Hepatocyte (in vitro differentiated cells): ENCODE measurements at places on chromosomes 4 and X. TPM values are rescaled to one million over a fixed set of nuclear protein-coding genes. Genes with fewer than 3 reads are reported as not detected.

The MAGEA10 gene
- total RNA-seq, result not detected in 2 replicates

The CYTL1 gene
- total RNA-seq, result 37.4 and 52.3 TPM in 2 replicates

The GLRB gene
- total RNA-seq, result 4.8 and 7.2 TPM in 2 replicates

The FBXL5 gene
- 80.9 and 90.2 TPM in 2 replicates for total RNA-seq

The CXCL3 gene
- 12.9 and 16.1 TPM in 2 replicates for total RNA-seq

The COX7B2 gene
- total RNA-seq, result not detected in 2 replicates

The DCAF8L2 gene
- not detected in 2 replicates for total RNA-seq

The RBMXL3 gene
- not detected in 2 replicates for total RNA-seq

The TMEM150C gene
- total RNA-seq, result 4.0 and 4.5 TPM in 2 replicates

The ANK2 gene
- 10.9 and 17.5 TPM in 2 replicates for total RNA-seq

The CDX4 gene
- total RNA-seq, result not detected in 2 replicates

DNA sequence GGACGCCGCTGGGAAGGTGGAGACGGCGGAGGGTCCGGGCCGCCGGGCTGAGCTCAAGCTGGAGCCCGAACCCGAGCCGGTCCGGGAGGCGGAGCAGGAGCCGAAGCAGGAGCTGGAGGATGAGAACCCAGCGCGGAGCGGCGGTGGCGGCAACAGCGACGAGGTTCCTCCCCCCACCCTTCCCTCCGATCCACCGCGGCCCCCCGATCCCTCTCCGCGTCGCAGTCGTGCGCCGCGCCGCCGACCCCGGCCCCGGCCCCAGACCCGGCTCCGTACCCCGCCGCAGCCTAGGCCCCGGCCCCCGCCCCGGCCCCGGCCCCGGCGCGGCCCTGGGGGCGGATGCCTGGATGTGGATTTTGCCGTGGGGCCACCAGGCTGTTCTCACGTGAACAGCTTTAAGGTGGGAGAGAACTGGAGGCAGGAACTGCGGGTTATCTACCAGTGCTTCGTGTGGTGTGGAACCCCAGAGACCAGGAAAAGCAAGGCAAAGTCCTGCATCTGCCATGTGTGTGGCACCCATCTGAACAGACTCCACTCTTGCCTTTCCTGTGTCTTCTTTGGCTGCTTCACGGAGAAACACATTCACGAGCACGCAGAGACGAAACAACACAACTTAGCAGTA lies 483 bp downstream of the USP27X start:
- DNase-seq, result no peak

GRCh38 chrX:133857640-133858269 lies 127.6 kb downstream of the GPC3 start:
- no peak for DNase-seq

- DNase-seq, result no peak
Observed at GRCh38 chrX:10783451-10783995, 163.1 kb upstream of the MID1 start.

DNA sequence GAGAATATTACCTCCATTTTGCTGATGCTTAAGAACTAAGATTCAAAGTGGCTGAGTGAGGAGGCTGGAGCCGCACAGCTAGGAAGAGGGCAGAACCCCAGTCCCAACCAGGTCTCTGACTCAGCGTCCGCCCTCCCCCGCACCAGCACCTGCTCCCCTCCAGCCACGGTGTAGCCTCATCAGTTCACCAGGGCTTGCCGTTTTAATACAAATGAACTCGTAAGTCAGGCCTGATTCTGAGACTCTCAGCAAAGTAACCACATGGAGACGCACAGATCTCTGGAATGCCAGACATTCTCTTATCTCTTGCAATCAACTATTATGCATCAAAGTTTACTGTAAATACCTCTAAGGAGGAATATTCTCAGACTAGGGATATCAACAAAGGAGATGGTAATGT lies 52.4 kb downstream of the ENPP6 start:
- peak; percentile 47 for DNase-seq

DNA sequence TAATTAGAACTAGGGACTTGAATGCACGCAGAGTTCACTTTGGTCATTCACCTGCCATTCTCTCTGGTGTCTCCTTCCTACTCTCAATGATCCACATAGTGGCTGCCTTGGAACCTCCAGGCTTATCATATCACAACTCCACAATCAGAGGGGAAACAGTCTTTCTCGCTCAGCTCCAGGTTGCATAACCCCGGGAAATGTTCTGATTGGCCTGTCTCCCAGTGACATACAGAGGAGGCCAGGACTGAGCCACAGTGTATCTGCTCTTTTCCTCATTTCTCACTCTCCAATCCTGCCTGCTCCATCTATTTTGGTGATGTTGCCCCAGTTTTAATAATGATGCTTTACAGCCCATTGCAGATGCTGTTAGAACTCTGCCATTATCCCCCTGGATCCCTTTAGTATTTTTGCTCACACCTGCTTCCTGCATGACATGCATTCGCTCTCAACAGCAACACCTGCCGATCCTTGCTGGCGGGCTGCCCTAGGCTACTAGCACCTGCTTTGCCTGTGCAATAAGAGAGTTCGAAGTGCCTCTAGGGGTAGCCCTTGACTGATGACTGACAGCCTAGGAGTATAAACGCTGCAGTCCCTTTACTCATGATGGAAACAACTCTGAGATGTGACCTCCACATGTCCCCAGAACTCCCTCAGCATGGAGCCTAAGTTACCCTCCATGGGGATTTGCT lies 211.3 kb upstream of the RPS6KA3 start:
- no peak for DNase-seq

GRCh38 chr4:157804986-157805385 lies 367.8 kb downstream of the GASK1B start:
- DNase-seq, result peak; percentile 48

DNA sequence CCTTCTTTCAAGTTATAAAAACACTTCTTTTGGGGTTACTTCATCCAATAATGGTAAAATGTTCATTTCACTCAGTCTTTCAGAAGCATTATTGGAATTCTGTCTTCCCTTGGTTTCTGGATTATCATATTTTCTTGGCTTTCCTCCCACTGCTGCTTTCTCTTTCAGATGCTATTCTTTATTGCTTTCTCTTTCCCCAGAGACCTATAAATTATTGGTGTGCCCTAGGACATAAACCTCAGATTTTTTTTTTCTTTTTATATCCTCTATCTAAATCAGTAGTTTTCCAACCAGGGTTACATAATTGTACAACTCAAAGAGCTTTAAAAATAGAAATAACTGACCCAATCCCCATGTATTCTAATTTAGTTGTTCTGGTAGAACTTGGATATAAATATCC lies 1005.5 kb downstream of the ARAP2 start:
- DNase-seq, result no peak

GRCh38 chr4:107265859-107266258 lies 229.7 kb upstream of the DKK2 start:
- no peak for DNase-seq

- DNase-seq, result peak; percentile 30
Observed at GRCh38 chrX:46327566-46328115, 217.6 kb downstream of the ZNF674 start.

DNA sequence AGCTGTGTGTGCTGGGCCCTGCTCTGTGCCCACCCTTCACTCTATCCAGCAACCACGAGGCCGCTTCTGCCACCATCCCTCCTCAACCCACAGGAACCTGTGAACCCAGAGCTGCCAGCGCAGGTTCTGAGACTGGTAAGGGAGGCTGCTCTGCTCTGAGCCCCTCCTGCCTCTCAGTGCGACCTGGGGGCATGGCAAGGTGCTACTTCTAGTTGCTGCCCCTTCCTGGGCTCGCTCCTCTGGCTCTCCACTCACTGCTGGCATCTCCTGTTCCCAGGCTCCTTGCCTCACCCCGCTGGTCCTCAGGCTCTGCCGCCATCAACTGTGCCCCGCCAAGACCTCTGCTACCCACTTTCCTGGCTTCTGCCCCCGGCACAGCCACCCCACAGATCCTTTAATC lies 39.3 kb downstream of the RNF212 start:
- no peak for DNase-seq

GRCh38 chrX:132063862-132064261 lies 40.8 kb downstream of the STK26 start:
- DNase-seq, result no peak

DNA sequence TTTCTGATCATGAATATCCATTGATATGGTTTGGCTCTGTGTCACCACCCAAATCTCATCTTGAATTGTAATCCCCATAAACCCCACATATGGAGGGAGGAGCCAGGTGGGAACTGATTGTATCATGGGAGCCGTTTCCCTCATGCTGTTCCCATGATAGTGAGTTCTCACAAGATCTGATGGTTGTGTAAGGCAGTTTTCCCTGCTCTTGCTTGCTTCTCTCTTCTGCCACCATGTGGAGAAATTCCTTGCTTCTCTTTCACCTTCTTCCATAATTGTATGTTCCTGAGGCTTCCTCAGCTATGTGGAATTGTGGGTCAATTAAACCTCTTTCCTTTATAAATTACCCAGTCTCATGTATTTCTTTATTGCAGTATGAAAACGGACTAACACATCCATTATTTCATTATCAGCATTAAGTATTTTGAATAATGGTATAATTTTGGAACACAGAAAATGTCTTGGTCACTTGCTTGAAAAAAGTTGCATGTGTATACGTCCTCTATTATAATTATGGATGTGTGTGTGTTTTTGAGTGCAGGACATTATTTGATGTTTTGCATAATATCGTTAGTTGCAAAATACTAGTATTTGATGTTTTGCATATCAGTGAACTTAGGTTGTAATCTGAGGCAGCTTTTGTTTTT lies 334.6 kb downstream of the PCDH10 start:
- peak; percentile 67 for DNase-seq

DNA sequence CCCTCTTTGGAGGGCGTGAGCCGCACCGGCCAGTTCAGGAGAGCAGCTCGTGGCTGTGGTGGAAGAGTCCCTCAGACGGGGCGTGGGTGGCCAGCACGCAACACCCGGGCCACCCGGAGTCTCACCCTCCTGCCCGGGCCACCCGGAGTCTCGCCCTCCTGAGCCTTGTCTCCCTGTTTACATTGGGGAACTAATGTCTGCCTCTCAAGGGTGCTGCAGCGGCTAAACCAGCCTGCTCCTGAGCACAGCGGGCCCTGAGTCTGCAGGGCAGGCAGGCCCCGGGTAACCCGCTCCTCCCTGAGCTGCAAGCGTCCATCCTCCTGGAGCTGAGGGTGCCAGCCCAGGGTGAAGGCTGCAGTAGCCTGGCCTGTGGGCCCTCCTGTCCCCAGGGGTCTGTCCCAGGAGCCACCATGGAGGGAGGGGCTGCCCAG lies 3.0 kb downstream of the PDE6B start:
- no peak for DNase-seq

DNA sequence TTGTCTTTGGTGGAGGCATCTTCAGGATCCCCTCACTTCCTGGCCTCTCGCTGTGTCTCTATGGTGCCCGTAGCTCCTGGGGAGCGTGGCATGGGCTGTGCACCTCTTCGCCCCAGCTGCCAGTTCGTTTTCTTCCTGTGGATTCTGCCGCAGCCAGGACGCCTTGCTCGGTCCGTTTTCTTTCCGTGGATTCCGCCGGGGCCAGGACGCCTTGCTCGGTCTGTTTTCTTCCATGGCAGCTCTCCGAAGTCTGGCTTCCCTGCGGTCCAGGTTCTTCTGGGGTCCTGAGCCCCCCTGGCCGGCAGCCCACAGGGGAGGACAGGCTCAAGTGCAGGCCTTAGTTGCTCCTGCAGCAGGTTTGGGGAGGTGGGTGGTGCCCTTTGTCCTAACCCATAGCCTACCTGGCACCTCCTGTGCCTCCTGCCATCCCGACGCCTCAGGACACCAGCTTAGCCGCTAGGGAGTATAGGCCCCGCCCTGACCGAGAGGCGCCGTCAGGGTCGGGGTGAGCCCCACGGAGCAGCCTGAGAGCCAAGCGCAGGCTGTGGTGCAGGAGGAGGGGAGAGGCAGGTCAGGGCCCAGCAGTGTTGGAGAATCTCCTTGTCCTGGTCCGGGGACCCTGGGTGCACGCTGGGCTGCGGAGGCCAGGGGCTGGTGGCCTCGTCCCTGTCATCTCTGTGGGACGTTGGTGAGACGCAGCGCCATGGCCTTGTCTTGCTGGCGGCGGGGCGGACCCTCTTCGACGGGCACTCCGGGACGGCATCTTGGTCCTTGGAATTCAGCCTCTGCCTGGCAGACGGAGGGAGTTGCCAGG lies 27.1 kb downstream of the UVSSA start:
- DNase-seq, result no peak

DNA sequence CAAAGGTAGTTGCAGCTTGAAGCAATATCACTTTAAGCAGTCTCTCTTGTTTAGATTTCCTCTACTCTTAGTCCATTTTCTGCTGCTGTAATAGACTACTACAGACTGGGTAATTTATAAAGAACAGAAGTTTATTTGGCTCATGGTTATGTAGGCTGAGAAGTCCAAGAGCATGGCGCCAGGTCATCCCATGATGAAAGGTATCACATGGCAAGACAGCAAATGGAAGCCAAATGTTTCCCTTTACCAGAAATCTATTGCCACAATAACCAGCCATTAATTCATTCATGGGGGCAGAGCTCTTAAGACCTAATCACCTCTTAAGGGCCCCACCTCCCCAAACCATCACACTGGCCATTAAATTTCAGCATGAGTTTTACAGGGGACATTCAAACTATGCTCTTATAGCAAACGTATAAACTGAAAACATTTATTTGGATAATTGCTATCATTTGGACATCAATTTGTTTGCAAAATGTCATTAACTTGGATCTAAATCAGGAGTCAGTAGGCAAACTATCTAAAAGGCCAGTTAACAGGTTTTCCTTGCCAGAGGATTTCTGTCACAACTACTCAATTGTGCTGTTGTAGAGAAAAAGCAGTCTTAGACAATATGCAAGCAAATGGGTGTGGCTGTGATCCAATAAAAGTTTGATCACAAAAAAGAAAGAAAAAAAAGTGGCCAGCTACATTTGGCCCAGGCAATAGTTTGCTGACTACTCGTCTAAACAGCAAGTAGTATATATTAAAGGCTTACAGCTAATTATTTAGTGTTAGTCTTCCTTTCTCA lies 75.7 kb upstream of the GUCY1A1 start:
- DNase-seq, result peak; percentile 19

GRCh38 chr4:35725131-35725530 lies 519.2 kb downstream of the ARAP2 start:
- DNase-seq, result no peak

DNA sequence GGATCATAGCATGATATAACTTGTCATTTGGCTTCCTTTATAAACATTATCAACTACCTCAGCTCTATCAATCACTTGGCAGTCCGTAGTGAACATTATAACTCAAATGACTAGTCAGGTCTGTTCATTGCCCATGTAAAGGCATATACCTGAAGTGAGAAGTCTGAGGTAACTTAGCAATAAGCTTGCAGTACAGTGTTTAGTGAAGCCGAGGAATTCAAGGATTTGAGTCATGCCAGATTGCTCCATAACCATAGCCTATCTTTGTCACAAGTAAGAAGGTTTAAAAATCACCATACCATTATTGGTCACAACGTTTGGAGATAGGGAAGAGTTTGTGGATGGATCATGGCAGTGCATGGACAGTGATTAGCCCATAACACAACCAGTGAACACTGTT lies 41.6 kb downstream of the AR start:
- no peak for DNase-seq

GRCh38 chr4:40909363-40909876 lies 159.7 kb downstream of the NSUN7 start:
- peak; percentile 38 for DNase-seq

DNA sequence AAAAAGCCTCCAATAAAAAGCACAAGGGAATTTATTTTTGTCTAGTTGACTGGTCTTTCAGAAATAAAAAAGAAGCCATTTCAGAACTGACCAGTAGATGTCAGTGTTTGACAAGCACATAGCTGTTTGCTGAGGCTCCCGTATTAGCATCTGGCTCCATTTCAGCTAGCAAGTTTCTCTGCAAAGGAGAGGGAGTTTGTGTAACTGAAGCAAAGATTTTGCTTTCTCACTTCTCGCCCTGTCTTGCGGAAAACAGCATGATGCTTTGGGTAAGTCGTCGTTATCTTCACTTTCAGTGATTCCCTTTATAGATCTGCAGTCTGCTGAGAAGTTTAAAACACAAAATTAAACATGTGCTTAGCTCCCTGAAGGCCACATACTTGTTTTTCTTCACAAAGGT lies 85.5 kb downstream of the CT47B1 start:
- DNase-seq, result peak; percentile 83

- DNase-seq, result peak; percentile 13
Observed at GRCh38 chr4:167100120-167100519, 134.2 kb downstream of the SPOCK3 start.
